ENCODE measurements at places on chromosomes 16 and 17. TPM values are rescaled to one million over a fixed set of nuclear protein-coding genes. Genes with fewer than 3 reads are reported as not detected.

The BRIP1 gene
- 0.75 TPM for total RNA-seq

The KRT34 gene
- not detected for total RNA-seq

The WFDC1 gene
- total RNA-seq = 33.5 TPM

- DNase-seq = no peak
These were observed 37.6 kb upstream of the ABCC11 start for GRCh38 chr16:48284772-48285409.

DNA sequence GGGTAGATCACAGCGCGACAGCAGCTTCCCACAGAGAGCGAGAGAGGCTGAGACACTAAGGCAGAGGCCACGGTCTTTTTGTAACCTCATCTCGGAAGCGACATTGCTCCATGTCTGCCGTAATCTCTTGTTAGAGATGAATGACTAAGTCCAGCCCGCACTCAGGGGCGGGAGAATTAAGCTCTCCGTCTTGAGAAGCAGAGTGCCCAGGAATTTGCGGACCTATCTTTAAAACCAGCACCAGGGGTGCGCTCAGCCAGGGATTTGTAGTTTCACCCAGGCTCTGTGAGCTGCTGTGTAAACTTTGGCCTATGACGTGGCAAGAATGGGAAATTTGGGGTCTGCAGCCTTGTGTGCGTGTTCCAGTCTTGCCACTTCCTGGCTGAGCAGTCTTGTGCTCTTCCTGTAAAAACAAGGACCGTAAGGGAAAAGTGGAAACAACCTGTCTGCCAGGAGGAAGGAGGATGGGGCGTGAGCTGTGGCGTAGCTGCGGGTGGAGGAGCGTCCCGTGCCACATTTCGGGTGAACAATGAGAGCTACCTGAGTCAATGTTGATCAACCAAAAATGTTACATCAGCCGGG is 16.0 kb upstream of the JPH3 start:
- peak; percentile 53 for DNase-seq

GRCh38 chr16:27703545-27703944 is 153.6 kb downstream of the KATNIP start:
- peak; percentile 14 for DNase-seq

DNA sequence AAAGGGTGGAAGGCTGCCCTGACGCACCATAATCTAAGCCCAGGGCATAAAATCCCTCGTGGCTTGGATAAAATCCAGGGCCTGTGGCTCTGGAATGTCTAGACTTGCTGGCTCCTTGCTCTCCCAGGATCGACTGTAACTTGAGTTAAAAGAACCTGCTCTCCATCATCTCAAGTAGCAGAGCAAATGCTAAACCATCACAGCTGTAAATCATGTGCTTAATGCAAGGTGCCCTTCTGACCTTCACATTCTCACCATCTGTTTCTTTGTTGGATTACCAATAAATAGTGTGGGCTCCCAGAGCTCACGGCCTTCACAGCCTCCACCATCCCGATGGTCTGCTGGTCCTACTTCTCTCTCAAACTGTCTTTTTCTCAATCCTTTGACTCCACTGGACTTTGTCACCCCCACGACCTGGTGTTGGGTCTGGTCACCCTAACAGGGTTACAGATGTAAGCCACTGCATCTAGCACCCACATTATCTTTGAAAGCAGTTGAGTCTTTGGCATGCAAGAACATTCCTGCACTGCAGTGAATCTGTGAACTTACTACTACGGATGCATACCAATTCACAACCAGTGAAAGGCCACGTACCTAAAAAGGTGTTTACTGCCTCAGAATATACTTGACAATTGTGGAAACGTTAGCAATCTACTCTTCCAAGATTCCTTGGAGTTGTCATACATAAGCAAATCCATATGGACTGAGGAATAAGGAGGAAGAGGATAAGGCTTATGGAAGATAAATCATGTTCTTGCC is 15.3 kb downstream of the RSL1D1 start:
- no peak for DNase-seq

DNA sequence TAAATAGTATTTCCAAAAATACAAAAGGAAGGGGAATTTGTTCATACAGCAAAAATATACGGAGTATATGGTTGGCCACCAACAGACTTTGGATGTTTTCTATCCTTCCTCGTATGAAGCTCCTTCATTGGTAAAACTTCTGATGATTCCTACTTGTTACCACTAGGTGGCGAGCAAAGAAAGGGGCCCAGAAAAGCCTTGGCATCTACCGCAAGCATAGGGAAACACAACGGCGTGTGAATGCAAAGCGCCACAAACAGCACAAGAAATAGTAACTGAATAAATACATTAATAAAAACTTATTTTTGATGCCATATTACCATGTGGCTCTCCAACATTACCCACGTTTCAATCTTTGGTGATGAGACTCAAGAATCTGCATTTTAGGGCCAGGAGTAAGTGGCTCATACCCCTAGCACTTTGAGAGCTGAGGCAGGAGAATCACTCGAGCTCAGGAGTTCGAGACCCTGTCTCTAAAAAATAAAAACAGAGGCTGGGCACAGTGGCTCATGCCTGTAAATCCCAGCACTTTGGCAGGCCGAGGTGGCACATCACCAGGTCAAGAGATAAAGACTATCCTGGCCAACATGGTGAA is 34.5 kb downstream of the YWHAE start:
- peak; percentile 61 for DNase-seq

DNA sequence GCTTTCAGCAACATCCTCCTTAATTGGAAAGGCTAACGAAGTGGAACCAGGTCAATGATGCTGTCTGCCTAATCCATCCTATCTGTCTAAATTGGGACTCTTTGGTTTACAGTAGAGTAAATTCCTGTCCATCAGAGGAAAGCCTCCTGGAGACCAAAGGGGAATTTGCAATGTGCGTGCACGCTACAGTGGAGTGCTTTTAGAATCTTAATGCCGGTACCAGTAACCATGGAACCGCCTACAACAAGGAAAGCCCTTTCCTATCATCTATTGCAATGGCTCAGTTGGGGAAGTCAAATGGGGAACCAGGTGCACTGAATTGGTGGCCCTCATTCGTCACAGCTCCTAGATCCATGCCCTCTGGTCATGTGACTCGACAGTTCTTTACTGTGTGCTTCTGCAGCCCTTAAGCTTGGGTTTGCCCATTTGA is 110.1 kb downstream of the XYLT1 start:
- DNase-seq = no peak

DNA sequence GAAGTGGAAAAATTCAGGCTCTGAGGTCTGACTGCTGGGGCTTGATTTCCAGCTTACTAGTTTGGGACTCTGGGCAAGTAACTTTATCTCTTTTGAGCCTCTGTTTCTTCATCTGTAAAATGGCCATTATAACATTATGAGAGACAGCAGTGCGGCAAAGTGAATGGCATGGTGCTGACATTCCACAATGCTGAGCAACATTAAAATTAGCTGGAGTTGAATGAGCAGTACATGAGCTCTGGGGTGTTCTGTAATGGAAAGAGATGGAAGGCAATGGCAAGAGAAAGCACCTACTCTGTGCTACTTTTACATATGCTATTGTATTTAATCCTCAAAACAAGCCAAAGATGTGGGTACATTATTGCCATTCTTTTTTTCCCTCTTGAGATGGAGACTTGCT is 535.7 kb upstream of the CDH11 start:
- no peak for DNase-seq

All from aorta (tissue), 5 donors.